ENCODE measurements at places on chromosomes 6 and 20. TPM values are rescaled to one million over a fixed set of nuclear protein-coding genes. Genes with fewer than 3 reads are reported as not detected.

The TMEM200A gene
- polyA plus RNA-seq = not detected

The OPRM1 gene
- polyA plus RNA-seq = not detected

The CD40 gene
- 2.0 TPM for polyA plus RNA-seq

The BPIFB2 gene
- polyA plus RNA-seq = not detected

The LY86 gene
- polyA plus RNA-seq = 7.0 TPM

The PTGIS gene
- not detected for polyA plus RNA-seq

The ATXN1 gene
- polyA plus RNA-seq = 8.2 TPM

The LRRC1 gene
- 0.73 TPM for polyA plus RNA-seq

The PHF1 gene
- 71.4 TPM for polyA plus RNA-seq

The DEFB112 gene
- polyA plus RNA-seq = not detected

The FAM209B gene
- not detected for polyA plus RNA-seq

The GPANK1 gene
- 20.8 TPM for polyA plus RNA-seq

The FOXC1 gene
- not detected for polyA plus RNA-seq

The ARHGAP40 gene
- not detected for polyA plus RNA-seq

DNA sequence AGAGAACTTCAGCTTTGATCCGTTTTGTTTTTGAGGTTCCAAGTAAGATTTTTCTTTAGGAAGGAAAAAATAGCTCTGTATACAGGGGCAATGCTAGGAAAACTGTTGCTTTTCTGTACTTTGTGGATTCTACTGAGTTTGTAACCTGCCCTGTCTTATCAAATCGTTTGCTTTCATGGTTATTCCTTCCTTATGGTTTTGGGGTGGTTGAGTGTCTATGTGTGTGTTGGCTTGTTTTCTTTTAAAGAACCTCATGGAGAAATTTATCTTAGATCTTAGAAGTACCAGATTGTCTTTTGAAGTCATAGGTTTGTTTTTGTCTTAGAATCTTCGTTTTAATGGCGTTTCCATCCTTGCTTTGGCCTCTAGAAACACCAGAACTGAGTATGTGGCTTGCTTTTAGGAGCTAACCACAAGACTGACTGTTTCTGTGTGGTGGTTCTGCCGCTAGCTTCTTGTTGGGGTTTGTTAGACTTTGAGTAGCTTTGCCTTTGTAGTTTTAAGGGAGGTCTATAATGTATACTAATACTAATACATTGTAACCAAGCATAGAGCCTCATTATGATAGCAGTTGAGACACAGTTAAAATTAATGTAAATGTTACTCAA is 86.8 kb downstream of the RPP40 start:
- DNase-seq = peak; percentile 66

- no peak for DNase-seq
These were observed 40.6 kb upstream of the ECHDC1 start for GRCh38 chr6:127383988-127384387.

DNA sequence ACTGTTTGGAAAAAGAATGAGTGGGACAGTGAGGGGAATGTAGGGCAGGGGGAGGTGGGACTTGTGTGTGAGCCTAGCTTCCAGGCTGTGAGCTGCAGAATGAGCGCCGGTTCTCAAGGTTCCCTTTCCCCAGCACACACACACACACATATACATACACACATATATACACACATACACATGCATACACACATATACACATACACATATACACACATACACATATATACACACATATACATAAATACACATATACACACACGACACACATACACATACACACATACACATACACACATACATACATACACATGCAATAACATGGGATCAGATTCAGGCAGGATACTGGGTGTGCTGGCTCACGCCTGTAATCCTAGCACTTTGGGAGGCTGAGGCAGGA is 66.5 kb downstream of the CNBD2 start:
- DNase-seq = no peak

- no peak for DNase-seq
These were observed 27.2 kb downstream of the CMTR1 start for GRCh38 chr6:37459981-37460800.

GRCh38 chr6:136729832-136730231 is 62.4 kb downstream of the MAP3K5 start:
- no peak for DNase-seq

DNA sequence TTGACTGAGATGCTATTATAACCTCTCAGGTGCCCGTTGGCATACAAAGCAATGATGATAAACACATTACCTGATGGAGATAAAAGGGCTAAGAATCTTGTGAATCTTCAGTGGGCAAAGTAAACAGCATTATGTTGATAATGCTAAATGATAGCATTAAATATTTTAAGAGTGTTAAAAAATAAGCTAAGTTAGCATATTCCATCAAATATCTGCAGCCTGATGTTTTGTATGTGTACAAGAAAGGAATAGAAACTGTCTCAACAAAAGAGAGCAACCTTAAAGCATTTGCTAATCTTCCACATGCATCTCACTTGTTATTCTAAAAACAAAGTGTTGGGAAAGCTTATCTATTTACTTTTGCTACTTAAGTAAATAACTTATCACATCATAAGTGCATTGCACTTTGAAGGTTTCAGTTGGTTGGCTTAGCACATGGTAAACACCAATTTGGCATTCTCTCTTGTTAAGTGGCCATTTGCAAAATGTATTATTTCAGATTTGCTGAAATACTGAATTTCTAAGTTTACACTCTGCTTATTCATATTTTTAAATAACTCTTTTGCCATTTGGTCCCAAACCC is 151.6 kb downstream of the SYNDIG1 start:
- DNase-seq = no peak

DNA sequence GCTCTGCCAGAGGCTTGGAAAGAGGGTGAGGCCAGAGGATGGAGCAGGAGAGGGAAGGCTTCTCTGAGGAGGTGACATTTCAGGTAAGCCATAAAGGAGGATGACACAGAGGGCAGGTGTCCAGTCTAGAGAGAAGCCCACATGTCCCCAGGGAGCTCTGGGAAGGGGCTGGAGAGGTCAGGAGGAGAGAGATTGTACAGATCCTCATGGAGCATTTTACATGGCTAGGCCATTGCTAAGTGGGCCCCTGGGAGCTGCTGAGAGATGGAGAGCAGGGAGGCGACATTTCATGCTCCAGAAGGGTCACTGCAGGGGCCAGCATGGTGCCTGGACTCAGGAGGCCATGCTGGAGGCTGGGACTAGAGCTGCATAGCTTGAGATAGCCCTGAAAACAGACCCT is 124.5 kb downstream of the TOX2 start:
- DNase-seq = no peak

GRCh38 chr20:25439328-25439727 is 31.9 kb downstream of the GINS1 start:
- no peak for DNase-seq

DNA sequence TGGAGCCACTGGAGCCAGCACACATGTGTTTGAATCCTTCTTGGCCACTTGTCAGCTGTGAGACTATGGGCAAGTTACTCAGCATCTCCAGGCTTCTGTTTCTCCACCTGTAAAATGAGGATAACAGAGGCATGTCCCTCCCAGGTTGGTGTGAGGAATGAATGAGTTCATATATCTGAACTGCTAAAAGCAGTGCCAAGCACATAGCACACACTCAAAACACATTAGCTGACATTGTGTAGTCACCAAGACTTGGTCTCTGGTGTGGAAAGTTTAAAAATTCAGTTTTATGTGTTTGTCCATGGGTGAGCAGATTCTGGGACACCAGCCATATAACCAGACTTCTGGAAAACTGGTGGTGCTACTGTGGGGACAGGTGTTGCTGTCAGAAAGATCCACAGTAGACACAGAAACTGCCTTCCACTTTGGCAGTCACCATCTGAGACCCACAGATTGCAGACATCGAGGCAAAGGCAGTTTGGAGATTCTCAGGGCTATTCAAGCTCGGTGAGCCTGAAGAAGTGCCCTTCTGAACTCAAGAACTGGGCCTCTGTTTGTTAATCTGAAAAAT is 115.8 kb downstream of the MRPL14 start:
- DNase-seq = no peak

DNA sequence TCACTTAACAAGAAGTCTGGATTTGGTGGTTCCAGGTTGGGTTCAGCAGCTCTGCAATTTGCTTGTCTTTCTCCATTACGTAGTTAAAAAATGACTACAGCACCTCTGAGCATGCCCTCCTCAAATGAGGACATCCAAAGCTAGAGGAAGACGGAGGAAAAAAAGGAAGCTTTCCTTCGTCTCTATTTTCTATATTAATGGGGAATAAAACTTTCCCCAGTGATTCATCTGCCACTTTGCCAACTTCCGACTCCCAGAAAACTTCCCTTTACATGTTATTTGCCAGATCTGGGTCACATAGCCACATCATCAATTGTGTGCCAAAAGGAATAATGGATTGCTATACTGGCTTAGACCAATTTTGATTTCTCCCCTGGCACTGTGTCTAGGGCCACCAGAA is 69.5 kb downstream of the ZFAND3 start:
- no peak for DNase-seq

DNA sequence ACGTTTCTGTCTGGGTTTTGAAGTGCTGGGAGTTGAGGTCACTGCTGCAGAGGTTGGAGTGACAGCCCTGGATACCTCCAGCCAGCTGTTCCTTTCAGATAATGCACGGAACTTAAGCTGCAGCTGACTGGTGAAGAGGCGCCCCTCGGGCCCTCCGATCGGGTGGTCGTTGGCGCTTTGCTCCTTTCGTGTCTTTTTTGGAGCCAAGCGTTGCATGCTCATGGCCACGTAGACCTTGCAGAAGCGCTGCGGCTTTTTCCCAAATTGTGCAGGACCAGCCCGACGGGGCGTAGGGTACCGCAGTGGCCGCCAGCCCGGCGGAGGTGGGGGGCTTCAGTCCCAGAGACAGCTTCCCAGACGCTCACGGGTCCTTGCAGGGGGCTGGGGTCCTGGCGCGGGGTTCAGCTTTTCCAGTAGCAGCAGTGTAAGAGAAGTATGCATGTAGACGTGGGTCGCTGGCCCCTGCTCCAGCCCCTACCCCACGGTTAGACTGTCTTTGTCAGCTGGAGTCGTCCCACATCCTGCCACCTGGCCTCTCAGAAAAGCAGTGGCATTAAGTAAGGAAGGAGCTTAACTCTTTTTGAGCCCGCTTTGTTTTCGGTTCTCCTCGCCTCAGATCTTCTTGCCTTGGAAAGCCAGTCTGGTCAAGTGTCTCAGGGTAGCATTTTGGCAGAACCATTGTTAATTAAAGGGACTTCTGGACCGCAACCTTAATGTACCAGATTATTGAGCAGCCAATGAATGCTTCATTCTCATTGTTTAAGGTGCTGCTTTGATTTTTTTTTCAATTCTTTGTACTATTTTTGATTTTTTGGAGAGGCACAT is 838 bp downstream of the TNFAIP3 start:
- DNase-seq = no peak

DNA sequence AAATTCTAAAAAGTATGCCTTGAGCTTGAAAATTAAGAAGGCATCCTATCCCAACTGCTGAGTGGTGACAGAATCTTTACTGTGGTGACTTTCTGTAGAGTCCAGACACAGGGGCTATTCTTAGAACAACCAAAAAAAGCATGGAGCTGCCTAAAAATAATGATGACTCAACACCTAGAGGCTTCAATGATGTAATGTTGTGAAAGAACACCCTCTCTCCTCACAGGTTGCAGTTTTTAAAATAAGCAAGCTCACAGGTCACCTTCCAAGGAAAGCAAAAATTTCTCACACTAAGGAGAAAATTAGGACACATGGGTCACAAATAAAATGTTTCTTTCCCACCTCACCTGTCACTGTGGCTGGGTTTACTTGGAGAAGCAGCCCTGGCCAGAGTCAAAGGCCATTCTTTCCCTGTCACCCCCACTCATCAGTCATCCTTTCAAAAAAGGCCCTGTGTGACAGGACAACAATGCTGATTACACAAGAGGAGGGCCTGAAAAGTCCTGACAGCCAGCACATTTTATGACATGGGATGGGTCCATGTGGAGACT is 53.5 kb downstream of the RCAN2 start:
- no peak for DNase-seq

- DNase-seq = no peak
These were observed 128.8 kb downstream of the PLCB1 start for GRCh38 chr20:8260837-8261251.

- no peak for DNase-seq
These were observed 277.2 kb upstream of the HSF2 start for GRCh38 chr6:122122202-122122601.

- no peak for DNase-seq
These were observed 10.1 kb downstream of the FIG4 start for GRCh38 chr6:109701221-109701620.

DNA sequence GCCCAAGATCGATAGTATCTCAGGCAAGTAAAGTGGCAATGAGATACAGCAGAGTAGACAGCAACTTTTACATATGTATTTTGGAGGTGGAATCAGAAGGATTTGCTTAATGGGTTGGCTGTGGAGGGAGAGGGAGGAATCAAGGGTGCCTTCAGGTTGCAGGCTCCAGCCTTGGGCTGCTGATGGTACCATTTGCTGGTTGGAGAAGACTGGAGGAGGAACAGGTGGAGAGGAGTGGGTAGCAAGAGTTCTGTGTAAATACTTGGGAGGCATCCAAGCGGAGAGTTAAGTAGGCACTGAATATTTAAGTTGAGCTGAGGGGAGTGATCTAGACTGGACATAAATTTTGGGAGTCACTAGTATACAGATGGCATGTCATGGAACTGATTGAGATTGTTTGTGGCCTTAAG is 5.2 kb downstream of the BICRAL start:
- no peak for DNase-seq

GRCh38 chr20:41178904-41179432 is 41.6 kb downstream of the PLCG1 start:
- DNase-seq = no peak

DNA sequence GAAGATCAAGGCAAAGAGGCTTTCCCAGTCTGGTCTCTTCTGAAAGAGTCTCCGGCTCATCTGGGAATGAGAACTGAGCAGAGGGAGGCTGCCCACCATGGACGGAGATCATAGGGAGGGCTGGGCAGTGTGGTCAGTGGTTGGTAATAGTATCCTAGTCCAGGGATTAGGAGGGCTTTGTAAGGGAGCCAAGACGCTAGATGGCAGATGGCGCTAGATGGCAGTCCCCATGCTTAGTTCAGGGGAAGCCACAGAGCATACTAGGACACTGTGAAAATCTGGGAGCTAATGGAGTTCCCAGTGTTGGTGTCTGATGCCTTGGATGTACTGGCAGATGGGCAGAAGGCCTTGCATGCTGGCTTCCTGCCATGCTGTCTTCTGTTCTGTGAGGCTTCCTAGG is 21.7 kb upstream of the DAAM2 start:
- DNase-seq = no peak

GRCh38 chr20:61806995-61807394 is 258.7 kb downstream of the TAF4 start:
- no peak for DNase-seq

DNA sequence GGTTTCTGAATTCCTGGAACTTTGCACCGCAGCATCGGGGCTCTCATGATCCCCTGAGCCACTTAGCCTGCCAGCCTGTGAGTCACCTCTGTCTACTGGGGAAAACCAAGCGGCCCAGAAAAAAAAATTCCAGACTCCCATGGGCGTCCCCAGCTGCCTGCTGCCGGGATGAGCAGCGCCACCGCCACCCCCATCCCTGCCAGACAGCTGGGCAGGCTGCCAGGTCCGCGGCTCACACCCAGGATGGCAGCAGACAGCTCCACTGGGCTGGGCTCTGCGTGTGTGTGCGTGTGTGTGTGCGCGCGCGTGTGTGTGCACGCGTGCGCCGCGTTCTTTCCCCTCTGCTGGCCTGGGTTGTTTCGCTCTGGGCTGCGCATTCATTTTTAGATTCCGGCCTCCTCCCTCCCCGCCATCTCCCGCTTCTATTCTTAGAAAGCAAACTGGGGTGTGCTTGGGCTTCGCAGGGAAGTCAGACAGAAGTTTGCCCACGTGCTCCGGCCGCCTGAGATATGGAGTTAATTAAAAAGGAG is 38.9 kb upstream of the PMEPA1 start:
- DNase-seq = peak; percentile 40

- no peak for DNase-seq
These were observed 83.8 kb upstream of the ELOVL5 start for GRCh38 chr6:53432318-53433161.

- DNase-seq = no peak
These were observed 31.3 kb upstream of the HEY2 start for GRCh38 chr6:125718109-125718508.
